ENCODE measurements at places on chromosomes 2 and 18. TPM values are rescaled to one million over a fixed set of nuclear protein-coding genes. Genes with fewer than 3 reads are reported as not detected.

The NEB gene
- 0.72 TPM for total RNA-seq

The DQX1 gene
- total RNA-seq, result 6.6 TPM

The STAT4 gene
- 6.6 TPM for total RNA-seq

The PLEKHH2 gene
- total RNA-seq, result 13.6 TPM
